ENCODE measurements at places on chromosomes 7 and 10. TPM values are rescaled to one million over a fixed set of nuclear protein-coding genes. Genes with fewer than 3 reads are reported as not detected.

Gene SPDYE2B
- total RNA-seq = not detected

Gene TEX47
- not detected for total RNA-seq

Gene TAX1BP1
- 75.2 TPM for total RNA-seq

Gene THSD7A
- total RNA-seq = 2.8 TPM

Gene STARD3NL
- 62.7 TPM for total RNA-seq

Gene GJC3
- total RNA-seq = 0.11 TPM

Gene RADIL
- 2.0 TPM for total RNA-seq

Gene CDK1
- 88.6 TPM for total RNA-seq

Gene SPOCK2
- total RNA-seq = 0.52 TPM

Gene SFTPA1
- total RNA-seq = not detected

Gene MPP7
- total RNA-seq = 0.15 TPM

Gene LBX1
- not detected for total RNA-seq

Gene OR2A1
- total RNA-seq = not detected

Gene LRIT1
- not detected for total RNA-seq

Gene CNPY1
- total RNA-seq = not detected

Gene SFR1
- total RNA-seq = 20.6 TPM

Gene IRF5
- 12.8 TPM for total RNA-seq

Gene PSD
- 0.72 TPM for total RNA-seq
